Fibroblast of skin of right biceps (primary cell): ENCODE measurements at places on chromosomes 6 and 20.
A peak's percentile ranks its signal among the peaks of the same experiment; 100 is the strongest.

DNA sequence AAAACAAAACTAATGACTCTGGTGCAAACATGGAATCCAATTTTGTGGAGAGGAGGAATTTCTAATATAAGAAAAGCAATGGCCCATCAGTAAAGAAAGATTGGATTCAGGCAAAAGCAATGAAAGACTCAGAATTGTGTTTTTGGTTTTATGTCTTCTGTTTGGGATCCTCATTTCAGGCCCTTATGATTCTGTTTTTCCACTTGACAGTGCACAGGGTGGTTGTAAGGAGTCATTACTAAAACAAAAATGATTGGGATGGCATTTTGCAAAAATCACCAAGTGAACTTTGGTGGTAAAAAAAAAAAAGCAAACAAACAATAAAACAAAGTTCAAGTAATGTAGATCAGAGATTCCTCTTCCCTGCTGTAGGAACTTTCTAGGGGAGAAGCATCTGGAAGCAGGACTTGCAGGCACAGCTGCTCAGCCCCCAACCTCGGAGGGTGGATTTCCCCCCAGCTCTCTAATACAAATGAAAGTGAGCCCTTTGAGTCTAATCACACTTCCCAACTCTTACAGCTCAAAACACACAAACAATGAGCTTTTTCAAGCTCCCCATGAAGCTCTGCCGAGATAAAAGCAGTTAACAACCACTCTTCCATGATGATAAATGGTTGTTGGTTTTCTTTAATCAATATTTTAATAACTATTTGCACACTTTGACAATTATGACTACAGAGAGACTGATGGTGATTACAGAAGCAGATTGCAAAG is 177.7 kb downstream of the ZDHHC14 start:
- no peak for DNase-seq

DNA sequence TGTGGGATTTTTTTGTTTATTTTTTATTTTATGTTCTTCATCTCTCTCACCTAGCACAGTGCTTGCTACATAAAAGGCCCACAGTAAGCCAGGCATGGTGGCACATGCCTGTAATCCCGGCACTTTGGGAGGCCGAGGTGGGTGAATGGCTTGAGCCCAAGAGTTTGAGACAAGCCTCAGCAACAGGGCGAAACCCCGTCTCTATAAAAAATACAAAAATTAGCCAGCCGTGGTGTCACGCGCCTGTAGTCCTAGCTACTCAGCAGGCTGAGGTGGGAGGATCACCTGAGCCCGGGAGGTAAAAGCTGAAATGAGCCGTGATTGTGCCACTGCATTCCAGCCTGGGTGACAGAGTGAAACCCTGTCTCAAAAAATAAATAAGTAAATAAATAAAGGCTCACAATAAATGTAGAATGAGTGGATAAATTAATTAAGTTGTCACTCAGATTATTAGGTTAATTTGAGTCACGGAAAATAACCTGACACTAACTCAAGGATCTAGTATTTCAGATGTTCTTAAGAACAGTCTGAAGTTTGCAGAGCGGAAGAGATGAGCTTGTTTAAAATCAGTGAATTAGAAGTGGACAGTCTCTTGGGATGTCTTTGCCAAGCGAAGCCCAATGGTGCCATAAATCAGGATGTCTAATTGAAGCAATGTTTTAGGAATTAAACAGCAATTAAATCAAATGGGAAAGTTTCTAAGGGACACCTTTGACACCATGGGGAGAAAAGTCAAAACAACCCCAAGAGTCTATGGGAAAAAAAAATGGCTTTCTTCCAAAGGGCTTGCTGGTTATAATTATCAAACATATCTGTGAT is 214.4 kb downstream of the ZNF217 start:
- DNase-seq, result no peak

DNA sequence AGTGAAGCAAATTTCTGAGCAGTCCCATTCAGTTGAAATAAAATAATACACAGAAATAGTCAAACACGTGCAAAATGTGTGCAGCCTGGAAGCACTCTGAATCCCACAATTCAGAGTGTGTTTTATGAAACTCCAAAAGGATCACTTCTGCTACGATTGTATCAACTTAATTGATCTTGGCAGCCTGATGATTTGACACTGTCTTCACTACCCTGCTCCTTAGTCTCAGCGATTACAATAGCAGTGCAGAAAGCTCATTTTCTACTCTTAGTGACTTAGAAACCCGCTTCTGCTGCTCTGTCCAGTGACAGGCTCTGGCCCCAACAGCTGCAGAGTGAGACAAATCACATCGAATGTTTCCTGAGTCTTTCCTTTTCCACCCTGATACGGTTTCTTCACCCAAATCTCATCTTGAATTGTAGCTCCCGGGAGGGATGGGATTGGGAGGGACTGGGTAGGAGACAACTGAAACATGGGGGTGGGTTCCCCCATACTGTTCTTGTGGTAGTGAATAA is 16.2 kb upstream of the EMILIN3 start:
- DNase-seq, result no peak

- no peak for DNase-seq
These were observed 475.2 kb downstream of the PTPRT start for GRCh38 chr20:42714298-42715141.

- no peak for DNase-seq
These were observed 57.8 kb downstream of the ATP9A start for GRCh38 chr20:51710361-51710894.

DNA sequence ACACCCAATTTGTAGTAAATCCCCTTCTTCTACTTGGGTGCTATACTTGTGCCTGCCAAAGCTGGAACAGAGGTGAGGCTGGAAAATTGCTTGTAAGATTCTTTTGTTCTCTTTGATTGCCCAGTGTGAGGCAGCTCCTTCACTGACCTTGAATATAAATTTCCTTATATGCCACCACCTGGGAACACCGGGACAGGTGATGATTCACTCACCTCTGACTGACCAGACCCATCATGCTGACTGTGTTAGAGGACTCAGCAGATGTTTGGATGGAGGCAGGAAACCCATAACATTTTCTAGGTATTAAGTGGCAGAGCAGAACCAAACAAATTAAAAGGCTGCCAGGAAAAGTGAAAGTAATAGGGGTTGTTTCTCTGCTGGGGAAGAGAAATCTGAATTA is 120.9 kb downstream of the GRM1 start:
- DNase-seq, result no peak

DNA sequence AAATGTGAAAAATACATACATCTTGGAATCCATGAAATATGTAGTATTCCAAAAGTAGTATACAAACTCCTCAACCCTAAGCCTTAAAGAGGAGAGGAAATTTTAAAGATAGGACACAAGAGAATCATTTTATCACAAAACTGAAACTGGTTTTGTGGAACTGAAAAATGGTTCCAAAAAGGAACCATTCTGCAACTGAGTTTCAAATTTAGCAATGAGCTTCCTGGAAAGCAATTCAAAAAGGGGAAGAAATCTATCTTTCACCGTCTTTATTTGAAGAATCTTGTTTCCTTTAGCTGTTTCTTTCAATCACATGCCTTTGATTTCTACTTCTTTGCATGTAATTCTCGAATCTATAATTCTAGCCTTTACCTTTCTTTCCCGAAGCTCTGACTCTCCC is 32.2 kb upstream of the LAMP5 start:
- no peak for DNase-seq

- DNase-seq, result peak; percentile 84
These were observed 181.3 kb upstream of the GMDS start for GRCh38 chr6:2426561-2427340.

GRCh38 chr20:37296371-37296770 is 6.9 kb downstream of the MANBAL start:
- no peak for DNase-seq

GRCh38 chr20:13221673-13222318 is 722 bp downstream of the ISM1 start:
- DNase-seq, result peak; percentile 69

DNA sequence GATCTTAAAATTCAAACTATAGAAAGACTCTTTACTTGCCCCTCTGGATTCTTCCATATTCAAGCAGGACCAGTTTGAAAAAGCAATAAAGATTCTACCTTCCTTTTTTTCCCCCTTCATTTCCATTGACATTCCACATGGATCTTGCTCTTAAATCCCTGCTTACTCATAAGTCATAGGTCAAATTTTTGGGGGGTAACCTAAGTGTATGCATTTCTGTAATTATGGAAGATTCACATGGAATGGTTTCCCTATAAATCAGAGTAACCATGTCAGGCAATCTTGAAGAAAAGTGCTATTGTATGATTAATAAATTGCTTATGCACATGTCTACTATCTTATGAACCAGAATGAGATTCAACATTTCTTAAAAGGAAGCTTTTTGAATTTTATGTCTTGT is 551.0 kb downstream of the HAO1 start:
- DNase-seq, result peak; percentile 54

- DNase-seq, result no peak
These were observed 53.2 kb downstream of the SOBP start for GRCh38 chr6:107543088-107543487.

GRCh38 chr20:24781418-24781980 is 167.6 kb upstream of the CST7 start:
- peak; percentile 26 for DNase-seq

DNA sequence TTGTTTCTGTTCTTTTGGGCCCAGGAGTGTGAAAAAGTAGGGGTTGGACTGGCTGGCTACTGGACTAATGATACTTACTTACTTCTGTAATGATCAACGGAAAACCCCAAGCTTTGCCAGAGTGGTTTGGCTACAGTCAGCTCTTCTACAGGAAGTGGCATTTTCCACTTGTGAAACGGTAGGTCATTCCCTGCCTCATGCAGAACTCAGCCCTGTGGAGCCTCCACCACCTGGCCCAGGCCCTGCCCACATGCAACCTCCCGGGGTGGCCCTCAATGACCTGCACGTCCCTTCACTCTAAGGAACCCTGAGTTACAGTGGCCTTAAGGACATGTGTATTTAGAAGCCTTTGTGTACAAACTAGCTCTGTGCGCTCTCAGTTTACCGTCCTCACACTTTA is 140.4 kb downstream of the DTNBP1 start:
- DNase-seq, result no peak

DNA sequence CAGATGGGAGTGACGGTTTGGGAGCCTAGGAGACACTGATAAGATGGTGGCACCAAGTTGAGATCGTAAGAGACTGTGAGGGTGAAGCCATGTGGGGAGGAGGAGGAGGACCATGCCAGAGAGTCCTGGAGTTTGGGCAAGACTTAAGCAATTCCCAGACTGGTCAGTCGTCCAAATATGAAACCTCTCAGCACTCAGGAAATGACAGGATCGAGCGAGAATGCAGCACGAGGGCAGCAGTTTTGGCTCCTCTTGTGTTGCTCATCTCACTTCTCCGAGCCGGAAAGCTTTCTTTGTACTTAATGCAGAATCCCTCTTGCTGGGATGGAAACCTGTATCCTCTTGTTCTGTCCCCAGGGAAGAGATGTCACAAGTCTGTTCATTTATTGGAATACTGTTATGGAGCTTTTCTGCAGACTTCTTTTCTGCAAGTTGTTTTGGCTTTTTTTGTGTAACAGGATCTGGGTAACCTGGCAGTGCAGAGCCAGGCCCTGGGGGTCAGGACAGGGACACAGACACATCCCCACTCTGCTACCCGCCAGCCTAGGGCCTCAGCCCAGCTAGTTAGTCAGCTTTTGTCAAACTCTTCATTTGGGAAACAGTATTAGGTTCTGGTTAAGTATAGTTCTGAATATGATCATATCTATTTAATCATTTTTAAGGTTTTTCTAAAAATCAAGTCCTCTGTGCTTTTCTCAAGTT is 34.3 kb downstream of the FNDC1 start:
- peak; percentile 80 for DNase-seq

DNA sequence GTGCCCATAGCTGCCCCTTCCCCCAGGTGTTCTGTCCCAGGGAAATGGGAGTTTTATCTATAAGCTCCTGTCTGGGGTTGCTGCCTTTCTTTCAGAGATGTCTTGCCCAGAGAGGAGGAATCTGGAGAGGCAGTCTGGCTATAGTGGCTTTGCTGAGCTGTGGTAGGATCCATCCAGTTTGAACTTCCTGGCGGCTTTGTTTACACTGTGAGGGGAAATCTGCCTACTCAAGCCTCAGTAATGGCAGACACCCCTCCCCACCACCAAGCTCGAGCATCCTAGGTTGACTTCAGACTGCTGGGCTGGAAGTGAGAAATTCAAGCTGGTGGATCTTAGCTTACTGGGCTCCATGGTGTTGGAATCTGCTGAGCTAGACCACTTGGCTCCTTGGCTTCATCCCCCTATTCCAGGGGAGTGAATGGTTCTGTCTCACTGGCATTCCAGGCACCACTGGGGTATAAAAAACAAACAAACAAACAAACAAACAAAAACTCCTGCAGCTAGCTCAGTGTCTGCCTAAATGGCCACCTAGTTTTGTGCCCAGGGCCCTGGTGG is 24.0 kb downstream of the TNFAIP3 start:
- no peak for DNase-seq

DNA sequence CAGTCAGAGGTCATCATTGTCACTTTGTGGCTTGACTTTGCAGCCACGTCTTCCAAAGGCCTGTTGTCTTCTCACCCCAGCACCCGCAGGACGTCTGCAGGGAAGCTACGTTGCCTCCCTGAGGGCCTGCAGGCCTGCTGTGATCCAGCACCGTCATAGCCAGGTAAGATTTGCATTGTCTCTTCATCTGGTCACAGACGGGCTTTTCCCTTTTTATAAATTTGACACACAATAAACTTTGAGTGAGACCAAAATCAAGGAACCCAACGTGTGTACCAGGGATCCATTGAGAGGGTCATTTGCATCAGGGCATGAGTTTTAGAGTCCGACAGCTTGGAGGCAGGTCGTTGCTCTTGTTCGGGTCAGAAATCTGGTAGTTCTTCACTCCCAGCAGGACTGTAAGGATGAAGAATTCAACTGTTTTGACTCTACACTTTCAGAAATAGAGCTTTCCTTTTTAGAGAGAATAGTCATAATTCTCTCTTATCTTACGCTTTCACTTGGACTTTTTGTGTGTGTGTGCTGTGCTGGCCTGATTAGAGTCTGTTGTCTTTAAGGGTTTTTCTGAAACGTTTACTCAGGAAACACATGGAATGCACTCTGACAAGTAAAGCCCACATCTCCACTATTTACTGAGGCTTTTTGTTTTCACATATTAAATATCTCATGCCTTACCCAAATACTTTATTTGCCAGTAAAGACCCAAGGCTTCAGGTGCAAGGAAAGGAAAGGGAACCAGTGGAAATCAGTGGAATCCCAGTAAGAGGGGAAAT is 177.2 kb upstream of the TAB2 start:
- DNase-seq, result no peak

- peak; percentile 75 for DNase-seq
These were observed 117.3 kb downstream of the QRSL1 start for GRCh38 chr6:106746652-106747051.

- peak; percentile 58 for DNase-seq
These were observed 34.8 kb upstream of the UST start for GRCh38 chr6:148711833-148712654.
